ENCODE measurements at places on chromosomes 13 and 19. TPM values are rescaled to one million over a fixed set of nuclear protein-coding genes. Genes with fewer than 3 reads are reported as not detected.

The CDKN2D gene
- total RNA-seq: 6.9 TPM

DNA sequence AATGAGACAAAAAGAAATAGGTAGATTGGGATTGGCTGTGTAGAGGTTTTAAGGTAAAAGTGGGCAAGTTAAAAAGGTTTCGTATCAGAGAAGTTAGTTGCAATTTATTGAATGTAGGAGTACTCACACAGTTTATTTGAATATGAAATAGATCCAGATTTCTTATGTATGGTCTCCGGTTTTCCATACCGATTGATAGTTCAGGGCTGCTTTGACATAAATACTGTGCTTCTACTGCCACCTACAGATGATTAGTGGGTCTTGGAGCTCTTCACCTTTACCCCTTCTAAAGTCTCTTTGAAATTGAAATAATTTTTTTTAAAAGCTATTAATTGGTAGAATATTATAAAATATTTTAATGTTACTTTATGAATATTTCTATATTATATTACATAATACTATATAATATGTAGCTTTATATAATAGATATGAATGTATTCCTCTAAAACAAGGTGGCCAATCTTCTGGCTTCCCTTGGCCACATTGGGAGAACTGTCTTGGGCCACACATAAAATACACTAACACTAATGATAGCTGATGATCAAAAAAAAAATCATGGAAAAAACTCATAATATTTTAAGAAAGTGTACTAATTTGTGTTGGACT is 7.7 kb upstream of the GPR18 start:
- no peak for DNase-seq

DNA sequence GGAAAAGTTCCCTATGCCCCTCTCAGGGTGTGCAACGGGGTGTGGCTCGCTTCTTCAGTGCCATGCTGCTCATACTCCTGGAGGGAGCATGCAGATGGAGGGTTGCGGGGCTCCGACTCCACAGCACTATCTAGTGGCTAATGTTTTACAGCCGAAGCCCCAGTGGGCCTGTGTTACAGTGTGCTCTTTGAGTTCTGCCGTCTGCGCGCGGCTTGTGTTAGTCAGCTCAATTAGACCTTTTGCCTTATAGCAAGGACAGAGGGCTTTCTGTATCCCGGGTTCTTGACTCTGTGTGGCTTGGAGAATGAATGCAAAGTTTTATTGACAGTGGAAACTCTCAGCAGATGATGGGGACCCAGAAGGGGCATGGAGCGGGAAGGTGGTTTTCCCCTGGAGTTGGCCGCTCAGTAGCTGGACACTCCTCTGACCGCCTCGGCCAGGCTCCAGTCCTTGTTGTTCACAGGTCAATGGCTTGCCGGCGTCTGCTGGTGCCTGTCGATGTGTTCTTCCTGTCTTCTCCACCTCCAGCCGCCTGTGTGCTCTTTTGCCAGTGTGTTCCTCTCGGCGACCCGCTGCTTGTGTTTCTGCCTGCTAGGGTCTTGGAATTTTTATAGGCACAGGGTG is 383.4 kb downstream of the LMO7 start:
- DNase-seq: peak; percentile 34

GRCh38 chr13:98352226-98352625 is 175.2 kb upstream of the RNF113B start:
- no peak for DNase-seq

DNA sequence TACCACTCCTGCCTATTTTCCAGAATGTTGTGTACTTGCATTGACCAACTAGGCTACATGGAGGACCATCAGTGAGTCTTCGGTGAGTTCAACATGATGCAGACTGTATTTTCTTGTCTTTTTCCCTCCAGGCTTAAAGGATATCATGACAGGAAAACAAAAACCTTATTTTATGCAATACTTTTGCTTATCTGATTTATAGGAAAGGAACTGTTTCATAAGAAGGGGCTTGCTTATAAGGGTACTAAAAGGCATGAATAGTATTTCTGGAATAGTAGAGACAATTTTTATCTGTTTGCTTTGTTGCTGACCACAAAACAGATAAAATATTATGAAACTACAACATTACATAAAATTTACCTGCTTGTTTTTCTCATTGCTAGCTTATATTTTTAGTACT is 374.7 kb downstream of the KLF5 start:
- DNase-seq: no peak

DNA sequence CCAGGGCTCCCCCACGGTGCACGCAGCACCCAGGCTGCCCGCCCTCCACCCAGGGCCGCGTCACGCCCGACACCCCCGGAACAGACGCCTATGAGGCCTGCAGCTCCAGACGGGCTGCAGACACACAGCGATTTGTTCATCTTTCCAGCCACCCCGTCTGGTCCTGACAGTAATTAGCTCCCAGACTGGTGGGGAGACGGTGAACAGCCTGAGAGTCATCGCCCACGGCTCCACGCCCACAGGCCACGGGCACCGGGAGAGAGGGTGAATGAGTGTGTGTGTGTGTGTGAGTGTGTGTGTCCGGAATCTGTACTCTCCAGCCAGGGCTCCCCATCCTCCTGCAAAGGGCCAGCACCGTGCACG is 18.1 kb downstream of the GADD45B start:
- no peak for DNase-seq
